ENCODE measurements at places on chromosomes 3 and 15. TPM values are rescaled to one million over a fixed set of nuclear protein-coding genes. Genes with fewer than 3 reads are reported as not detected.

PP2D1 gene
- total RNA-seq: not detected

GRCh38 chr3:54171951-54172350 lies 49.6 kb downstream of the CACNA2D3 start:
- DNase-seq: no peak

GRCh38 chr3:110749006-110749405 lies 322.6 kb upstream of the NECTIN3 start:
- no peak for DNase-seq

DNA sequence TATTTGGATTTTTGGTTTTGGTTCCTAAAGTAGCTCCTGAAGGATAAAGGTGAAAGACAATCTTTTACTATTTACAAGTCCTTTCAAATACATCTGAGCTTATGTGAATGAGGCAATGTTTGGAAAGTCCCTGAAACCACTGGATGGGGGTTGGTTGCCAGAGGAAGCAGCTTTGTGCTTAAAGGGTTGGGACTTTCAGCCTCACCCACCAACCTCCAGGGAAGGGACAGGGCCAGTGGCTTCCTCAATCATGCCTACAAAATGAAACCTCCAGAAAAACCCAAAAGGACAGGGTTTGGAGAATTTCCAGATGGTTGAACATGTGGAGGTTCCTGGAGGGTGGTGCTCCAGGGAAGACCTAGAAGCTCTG lies 20.9 kb upstream of the ABHD17C start:
- no peak for DNase-seq

DNA sequence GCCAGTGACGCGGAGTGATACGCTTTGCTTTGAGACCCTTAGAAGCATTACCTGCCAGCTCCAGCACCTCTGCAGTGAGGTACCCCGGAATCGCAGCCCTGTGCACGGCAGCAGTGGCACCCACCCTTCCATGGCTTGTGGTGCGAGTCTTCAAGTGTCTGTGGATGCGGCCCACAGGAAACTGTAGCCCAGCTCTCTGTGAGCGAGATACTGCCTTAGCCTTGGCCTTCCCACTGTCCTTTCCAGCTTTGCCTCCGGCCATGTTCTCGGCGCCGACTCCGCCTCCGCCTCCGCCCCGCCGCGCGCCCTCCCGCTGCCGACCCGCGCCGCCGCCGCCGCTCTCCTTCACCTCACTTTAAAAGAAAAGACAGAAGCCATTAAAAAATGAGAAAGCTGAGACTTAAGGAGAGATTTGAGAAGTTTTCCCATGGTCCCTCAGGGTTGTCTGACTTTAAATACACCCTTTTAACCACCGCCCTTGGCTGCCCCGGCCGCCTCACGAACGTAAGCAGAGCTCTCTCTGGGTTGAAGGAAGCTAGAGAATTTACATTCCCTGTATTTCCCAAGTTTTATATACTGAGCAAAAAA lies 78.5 kb upstream of the FAM174B start:
- peak; percentile 16 for DNase-seq
